Natural killer cell treated with Interleukin-12 subunit alpha and Interleukin-12 subunit beta and Interleukin-15 and Interleukin-18, amount 100 ng/mL, for 72 hours (primary cell): ENCODE measurements at places on chromosomes 6 and 20.

GRCh38 chr6:39166189-39166911 lies 51.4 kb upstream of the SAYSD1 start:
- DNase-seq, result peak; percentile 86
- H3K27me3 ChIP-seq, result peaks cover 17% of the 10 kb centered on the region
- no peaks in the 10 kb centered on the region for H3K36me3 ChIP-seq
- peaks cover 5% of the 10 kb centered on the region for H3K4me1 ChIP-seq

DNA sequence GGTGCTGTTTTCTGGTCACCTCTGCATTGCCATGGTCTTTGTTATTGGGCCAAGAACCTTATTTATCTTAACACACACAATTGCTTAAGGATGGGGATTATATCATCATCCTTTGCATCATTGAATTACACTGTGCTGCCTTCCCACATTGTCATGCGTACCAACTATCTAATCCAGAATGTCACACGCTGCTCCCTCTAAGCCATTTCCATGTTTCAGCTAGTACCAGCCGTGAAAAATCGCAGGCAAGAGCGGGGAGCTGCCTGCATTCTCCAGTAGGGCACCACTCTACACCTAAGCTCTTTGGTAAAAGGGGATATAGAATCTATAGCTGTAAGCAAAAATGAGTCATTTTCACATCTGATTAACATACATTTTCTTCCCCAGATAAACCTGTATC lies 277.0 kb downstream of the PRL start:
- DNase-seq, result no peak
- no peak overlapping the region for H3K4me3 ChIP-seq
- no peak overlapping the region for H3K27ac ChIP-seq
- H3K4me1 ChIP-seq, result no peaks in the 10 kb centered on the region
- peaks cover 5% of the 10 kb centered on the region for H3K36me3 ChIP-seq

GRCh38 chr6:36025260-36025931 lies 955 bp upstream of the SLC26A8 start:
- peaks cover 20% of the 10 kb centered on the region for H3K27me3 ChIP-seq
- H3K4me1 ChIP-seq, result peaks cover 23% of the 10 kb centered on the region
- no peak for DNase-seq
- H3K36me3 ChIP-seq, result peaks cover 5% of the 10 kb centered on the region
- no peak overlapping the region for H3K4me3 ChIP-seq

- no peaks in the 10 kb centered on the region for H3K36me3 ChIP-seq
- no peak overlapping the region for H3K27ac ChIP-seq
- peaks cover under 1% of the 10 kb centered on the region for H3K27me3 ChIP-seq
- no peak for DNase-seq
Measured at GRCh38 chr6:38909015-38909730, 139.4 kb upstream of the GLP1R start.

DNA sequence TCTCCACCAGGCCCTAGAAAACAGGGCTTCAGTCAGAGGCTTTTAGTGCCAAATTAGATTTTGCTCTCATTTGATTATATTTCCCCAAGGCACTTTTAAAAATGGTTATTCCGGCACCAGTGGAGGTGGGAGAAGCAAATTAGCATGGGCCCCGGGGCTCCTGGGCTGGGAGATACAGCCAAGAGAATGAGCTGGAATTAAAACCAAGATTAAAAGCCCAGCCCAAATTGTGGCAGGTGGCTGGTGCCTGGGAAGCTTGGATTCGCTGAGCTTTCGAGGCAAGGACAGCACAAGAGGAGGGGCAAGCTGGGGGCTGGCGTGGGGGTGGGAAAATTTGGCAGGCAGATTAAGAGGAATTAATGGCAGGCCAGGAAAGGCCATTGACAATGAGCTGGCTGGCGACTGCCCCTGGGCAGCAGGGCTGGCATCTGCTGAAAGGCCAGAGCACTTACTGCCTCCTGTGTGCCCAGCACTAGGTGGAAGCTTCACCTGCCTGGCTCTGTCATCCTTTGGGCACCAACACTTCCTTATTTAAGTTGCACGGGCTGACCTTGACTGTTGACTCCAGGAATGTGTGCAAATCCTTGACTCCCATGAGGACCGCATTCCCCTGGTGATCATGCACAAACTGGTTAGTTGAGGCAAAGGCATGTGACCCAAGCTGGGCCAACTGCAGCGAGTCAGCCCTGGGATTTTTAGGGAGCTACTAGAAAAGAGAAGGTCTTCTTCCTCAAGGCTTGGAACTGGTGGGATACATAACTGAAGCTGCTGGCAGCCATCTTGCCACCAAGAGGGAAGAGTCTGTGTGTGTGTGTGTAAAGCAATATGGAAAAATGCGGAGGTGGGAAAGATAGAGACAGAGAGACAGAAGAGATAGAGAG lies 76.1 kb downstream of the SULF2 start:
- peaks cover 31% of the 10 kb centered on the region for H3K27me3 ChIP-seq
- no peak for DNase-seq
- no peaks in the 10 kb centered on the region for H3K36me3 ChIP-seq
- H3K4me3 ChIP-seq, result no peak overlapping the region
- no peak overlapping the region for H3K27ac ChIP-seq

GRCh38 chr6:32578962-32579361 lies 10.7 kb downstream of the HLA-DRB1 start:
- no peaks in the 10 kb centered on the region for H3K4me1 ChIP-seq
- no peak for DNase-seq
- H3K4me3 ChIP-seq, result peak overlapping the region; percentile 36
- peaks cover 19% of the 10 kb centered on the region for H3K36me3 ChIP-seq

DNA sequence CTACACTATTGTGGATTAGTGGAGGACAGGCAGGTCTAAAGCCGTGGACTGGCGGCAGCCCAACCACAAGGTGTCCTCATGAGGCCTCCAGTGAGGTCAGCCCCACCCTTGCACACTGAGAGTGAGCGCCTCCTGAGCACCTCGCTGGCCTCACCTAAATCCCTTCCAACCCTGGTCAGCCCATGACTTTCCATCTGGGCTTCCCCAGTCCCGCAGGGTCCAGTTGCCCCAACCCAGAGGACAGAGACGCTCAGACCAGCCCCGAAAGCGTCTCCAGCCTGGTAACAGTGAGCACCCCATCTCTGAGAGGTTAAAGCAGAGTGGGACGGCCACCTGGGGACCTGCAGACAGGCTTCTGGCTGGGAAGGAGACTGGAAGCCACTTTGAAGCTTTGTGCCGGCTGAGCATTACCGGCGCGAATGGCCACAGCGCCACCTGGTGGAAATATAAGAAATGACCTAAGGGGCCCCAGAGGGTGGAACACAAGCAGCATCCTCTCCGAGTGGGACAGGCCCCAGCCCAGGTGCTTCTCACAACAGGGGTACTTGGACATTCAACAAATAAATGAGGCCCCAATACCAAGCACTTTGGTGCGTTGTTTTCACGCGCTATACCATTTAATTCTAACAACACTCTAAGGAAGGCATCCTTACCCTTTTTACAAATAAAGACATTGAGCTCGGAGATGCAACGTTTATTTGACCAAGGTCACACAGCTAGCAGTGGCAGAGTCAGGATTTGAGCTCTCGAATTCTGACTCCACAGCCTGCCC lies 65.7 kb upstream of the TOP1 start:
- peak; percentile 83 for DNase-seq
- H3K27me3 ChIP-seq, result no peaks in the 10 kb centered on the region
- H3K27ac ChIP-seq, result no peak overlapping the region
- no peak overlapping the region for H3K4me3 ChIP-seq

DNA sequence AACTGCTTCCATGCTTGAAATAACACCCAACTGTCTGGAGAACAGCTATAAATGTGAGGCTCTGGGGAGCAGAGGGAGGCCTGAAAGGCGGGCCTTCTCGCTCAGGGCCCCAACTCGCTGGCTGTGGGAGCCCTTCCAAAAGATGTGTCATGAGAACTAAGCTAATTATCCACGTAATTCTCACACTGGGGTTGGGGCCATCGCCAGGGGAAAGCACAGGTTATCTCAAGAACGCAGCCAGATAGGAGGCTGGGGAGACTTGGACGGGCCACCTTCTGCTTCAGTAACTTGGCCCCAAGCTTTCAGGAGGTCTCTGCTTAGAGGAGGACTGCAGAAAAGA lies 1.6 kb downstream of the PXDC1 start:
- H3K4me3 ChIP-seq, result peak overlapping the region; percentile 25
- no peak for DNase-seq
- H3K36me3 ChIP-seq, result no peaks in the 10 kb centered on the region

GRCh38 chr20:6160736-6161135 lies 37.9 kb upstream of the FERMT1 start:
- H3K4me3 ChIP-seq, result no peak overlapping the region
- no peak overlapping the region for H3K27ac ChIP-seq
- peaks cover 16% of the 10 kb centered on the region for H3K27me3 ChIP-seq
- H3K36me3 ChIP-seq, result peaks cover 10% of the 10 kb centered on the region
- no peaks in the 10 kb centered on the region for H3K4me1 ChIP-seq

DNA sequence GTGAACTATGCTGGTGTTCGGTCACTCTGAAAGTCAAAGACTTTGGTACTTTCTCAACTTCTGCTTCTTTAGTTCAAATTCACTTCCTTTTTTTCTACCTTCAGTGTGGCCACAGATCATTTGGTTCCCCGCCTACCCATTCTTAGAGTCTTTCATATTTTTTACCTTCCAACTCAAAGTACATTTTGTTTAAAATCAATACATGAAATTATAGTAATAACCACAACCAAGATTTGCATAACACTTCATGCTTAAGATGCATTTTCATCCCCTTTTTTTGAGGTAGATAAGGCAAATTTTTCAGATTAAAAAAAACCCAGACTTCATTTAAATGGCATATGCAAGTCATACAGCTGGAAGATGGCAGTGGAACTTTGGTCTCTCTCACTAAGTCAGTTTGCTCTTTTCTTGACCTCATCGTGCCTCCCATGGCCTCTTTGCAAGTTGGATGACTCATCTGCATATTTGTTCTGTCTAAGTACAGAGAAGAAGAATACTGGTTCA lies 11.9 kb upstream of the CNR1 start:
- H3K4me1 ChIP-seq, result no peaks in the 10 kb centered on the region
- H3K27me3 ChIP-seq, result peaks cover 61% of the 10 kb centered on the region
- H3K27ac ChIP-seq, result no peak overlapping the region
- no peak for DNase-seq
- no peak overlapping the region for H3K4me3 ChIP-seq

DNA sequence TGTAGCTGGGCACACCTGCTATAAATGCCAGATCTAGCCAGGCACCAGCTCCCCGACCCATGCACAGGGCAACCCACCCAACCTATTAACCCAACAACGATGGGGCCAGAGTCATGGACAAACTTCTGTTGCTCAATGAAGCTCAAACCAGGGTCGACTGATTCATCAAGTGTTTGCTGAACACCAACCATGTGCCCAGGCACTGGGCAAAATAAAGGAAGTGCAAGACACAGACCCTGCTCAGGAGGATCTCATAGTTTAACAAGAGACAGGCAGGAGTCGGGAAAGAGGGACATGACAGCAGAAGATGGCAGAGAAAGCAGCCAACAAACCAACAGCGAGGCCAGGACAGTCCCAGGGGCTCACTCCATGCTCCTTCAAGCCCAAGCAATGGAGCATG lies 18.8 kb downstream of the KCNK5 start:
- H3K4me1 ChIP-seq, result no peaks in the 10 kb centered on the region
- H3K4me3 ChIP-seq, result no peak overlapping the region
- no peak overlapping the region for H3K27ac ChIP-seq
- DNase-seq, result no peak
